Upper lobe of left lung (tissue), 6 donors: ENCODE measurements at places on chromosomes 7 and 10. TPM values are rescaled to one million over a fixed set of nuclear protein-coding genes. Genes with fewer than 3 reads are reported as not detected.

AOC1 gene
- not detected for total RNA-seq

CD36 gene
- total RNA-seq: 103 TPM

C10orf62 gene
- not detected for total RNA-seq

ADAM8 gene
- 24.0 TPM for total RNA-seq

NET1 gene
- total RNA-seq: 85.0 TPM

NFE2L3 gene
- 7.0 TPM for total RNA-seq

SYT15 gene
- 26.9 TPM for total RNA-seq

FBXL13 gene
- total RNA-seq: 2.3 TPM

PFKFB3 gene
- total RNA-seq: 75.4 TPM

AKR1B15 gene
- not detected for total RNA-seq

NPY4R gene
- total RNA-seq: not detected

GPR22 gene
- not detected for total RNA-seq

TSPAN15 gene
- 66.3 TPM for total RNA-seq

TLL2 gene
- total RNA-seq: not detected

AKR1D1 gene
- not detected for total RNA-seq

GNA12 gene
- total RNA-seq: 52.3 TPM

LRRD1 gene
- total RNA-seq: not detected

PCGF5 gene
- 20.9 TPM for total RNA-seq

NPC1L1 gene
- total RNA-seq: not detected

CAMK1D gene
- total RNA-seq: 16.9 TPM

PRR15 gene
- 2.9 TPM for total RNA-seq

PIK3AP1 gene
- 40.1 TPM for total RNA-seq

CYP26C1 gene
- 0.22 TPM for total RNA-seq

GPC2 gene
- 0.91 TPM for total RNA-seq

LIPJ gene
- total RNA-seq: not detected

DPP6 gene
- 1.1 TPM for total RNA-seq

ANXA8 gene
- total RNA-seq: 4.2 TPM

TFPI2 gene
- 5.3 TPM for total RNA-seq

KCTD7 gene
- 13.3 TPM for total RNA-seq

EFCAB10 gene
- 2.6 TPM for total RNA-seq
